ENCODE measurements at places on chromosomes 2 and 18. TPM values are rescaled to one million over a fixed set of nuclear protein-coding genes. Genes with fewer than 3 reads are reported as not detected.

The HOXD12 gene
- polyA plus RNA-seq = not detected

DNA sequence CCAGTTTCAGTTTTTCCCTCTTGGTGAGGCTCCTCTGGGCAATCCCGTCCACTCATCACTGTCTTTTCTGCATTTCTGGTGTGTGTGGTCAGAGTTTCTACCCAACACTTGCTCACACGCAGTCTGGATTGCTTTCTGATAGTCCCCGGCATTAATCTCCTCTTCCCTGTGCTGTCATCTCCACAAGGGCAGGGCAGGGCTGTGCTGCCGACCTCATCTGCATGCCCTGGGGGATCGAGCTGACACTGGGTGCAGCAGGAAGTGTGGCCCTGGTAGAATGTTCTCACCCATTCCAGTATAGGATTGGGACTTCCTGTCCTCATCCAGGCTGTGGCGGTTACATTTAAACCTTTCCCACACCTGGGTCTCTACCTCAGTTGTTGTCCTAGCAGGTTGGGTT, 80.0 kb upstream of the FAM136A start:
- H3K4me3 ChIP-seq = no peak overlapping the region
- H3K4me1 ChIP-seq = no peaks in the 10 kb centered on the region
- H3K36me3 ChIP-seq = no peaks in the 10 kb centered on the region
- DNase-seq = no peak
- peaks cover 11% of the 10 kb centered on the region for H3K27me3 ChIP-seq

The ANKRD30B gene
- 0.09 TPM for polyA plus RNA-seq

The LAMA3 gene
- 2.3 TPM for polyA plus RNA-seq

DNA sequence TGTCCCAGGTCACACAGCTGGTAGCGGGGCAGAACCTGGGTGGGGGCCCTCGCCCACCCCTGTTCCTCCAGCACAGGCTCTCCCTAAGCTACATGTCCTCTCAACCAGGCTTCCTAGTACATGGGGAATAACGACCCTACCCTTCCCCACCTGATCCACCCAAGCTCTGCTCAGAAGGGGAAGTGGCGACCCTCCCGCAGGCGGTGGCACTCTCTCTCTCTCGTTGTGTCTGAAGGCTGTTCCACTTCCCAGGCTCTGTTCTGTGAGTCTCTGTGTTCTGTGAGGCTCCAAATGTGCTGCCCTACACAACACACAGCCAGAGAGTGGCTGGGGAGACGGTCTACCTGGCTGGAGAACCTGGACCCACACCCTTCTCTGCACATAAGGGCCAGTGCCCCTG, 135.8 kb downstream of the COPS8 start:
- no peak for DNase-seq
- H3K27me3 ChIP-seq = no peaks in the 10 kb centered on the region
- H3K4me1 ChIP-seq = peaks cover 24% of the 10 kb centered on the region
- no peaks in the 10 kb centered on the region for H3K36me3 ChIP-seq

- H3K27me3 ChIP-seq = no peaks in the 10 kb centered on the region
- DNase-seq = no peak
- H3K4me1 ChIP-seq = peaks cover 29% of the 10 kb centered on the region
- no peak overlapping the region for H3K27ac ChIP-seq
- peak overlapping the region; percentile 86 for H3K4me3 ChIP-seq
- H3K36me3 ChIP-seq = peaks cover 29% of the 10 kb centered on the region
Measured at GRCh38 chr2:241637795-241638660, 535 bp downstream of the ATG4B start.

GRCh38 chr2:186569897-186570296, 20.0 kb upstream of the ITGAV start:
- H3K36me3 ChIP-seq = no peaks in the 10 kb centered on the region
- H3K4me1 ChIP-seq = no peaks in the 10 kb centered on the region
- H3K27me3 ChIP-seq = no peaks in the 10 kb centered on the region
- no peak overlapping the region for H3K27ac ChIP-seq
- H3K4me3 ChIP-seq = no peak overlapping the region

DNA sequence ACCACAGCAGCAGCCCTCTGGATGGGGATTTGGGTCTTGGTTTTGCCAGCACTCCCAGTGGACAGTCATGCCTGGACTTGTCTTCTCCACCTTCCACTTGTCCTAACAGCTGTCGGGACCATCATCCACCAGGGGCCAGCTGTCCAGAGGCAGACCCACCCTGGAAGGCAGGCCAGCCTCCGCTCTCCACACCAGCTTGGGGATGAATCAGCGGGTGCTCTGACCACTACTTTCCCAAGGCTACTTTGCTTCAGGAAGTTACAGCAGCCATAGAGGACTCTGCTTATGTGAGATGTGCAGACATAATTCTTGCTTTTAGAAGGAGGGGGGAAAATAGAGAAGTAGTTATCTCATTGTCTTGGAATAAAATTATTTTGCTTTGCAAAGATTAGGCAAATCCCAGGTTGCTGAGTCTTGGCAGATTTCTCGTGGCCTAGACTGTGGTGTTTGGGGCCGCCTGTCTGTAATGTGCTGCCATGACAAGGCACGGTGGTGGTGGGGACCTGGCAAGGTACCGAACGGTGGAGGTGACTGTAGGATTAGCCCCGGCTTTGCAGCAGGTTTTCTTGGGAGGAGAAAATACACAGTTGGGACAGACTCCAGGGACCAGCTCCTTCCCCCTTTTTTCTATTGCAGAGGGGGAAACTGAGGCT, 148.7 kb downstream of the AGAP1 start:
- no peaks in the 10 kb centered on the region for H3K27me3 ChIP-seq
- peaks cover 63% of the 10 kb centered on the region for H3K4me1 ChIP-seq
- H3K27ac ChIP-seq = peak overlapping the region; percentile 93
- no peak overlapping the region for H3K4me3 ChIP-seq

All from muscle of leg (tissue), 16 donors.